Stimulated activated CD4-positive, alpha-beta T cell treated with anti-CD3 and anti-CD28 coated beads, TNF-alpha, amount 100 ng/mL, for 24 hours (primary cell): ENCODE measurements at places on chromosomes 16 and 17.
A peak's percentile ranks its signal among the peaks of the same experiment; 100 is the strongest.

GRCh38 chr17:38554430-38555350 is 51.1 kb downstream of the SRCIN1 start:
- no peak for DNase-seq

GRCh38 chr17:45091778-45092425 is 30.8 kb downstream of the NMT1 start:
- DNase-seq = no peak

DNA sequence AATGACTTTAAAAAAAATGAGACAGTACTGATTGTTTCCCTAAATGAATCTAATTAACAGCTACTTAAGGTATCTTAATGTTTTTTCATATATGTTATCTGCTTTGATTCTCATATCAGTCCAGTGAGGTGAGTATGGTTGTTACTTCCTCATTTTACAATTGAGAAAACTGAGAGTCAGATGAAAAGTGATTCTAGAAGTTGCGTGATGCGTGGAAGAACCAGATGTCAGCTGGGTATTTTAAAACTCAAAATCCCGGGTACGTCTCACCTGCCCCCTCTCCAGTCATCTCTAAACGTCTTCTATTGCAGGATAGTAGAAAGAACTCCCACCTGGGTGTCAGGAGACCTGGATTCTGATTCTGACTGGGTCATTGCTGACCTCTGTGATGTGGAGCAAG is 89.2 kb downstream of the MAP2K6 start:
- no peak for DNase-seq

DNA sequence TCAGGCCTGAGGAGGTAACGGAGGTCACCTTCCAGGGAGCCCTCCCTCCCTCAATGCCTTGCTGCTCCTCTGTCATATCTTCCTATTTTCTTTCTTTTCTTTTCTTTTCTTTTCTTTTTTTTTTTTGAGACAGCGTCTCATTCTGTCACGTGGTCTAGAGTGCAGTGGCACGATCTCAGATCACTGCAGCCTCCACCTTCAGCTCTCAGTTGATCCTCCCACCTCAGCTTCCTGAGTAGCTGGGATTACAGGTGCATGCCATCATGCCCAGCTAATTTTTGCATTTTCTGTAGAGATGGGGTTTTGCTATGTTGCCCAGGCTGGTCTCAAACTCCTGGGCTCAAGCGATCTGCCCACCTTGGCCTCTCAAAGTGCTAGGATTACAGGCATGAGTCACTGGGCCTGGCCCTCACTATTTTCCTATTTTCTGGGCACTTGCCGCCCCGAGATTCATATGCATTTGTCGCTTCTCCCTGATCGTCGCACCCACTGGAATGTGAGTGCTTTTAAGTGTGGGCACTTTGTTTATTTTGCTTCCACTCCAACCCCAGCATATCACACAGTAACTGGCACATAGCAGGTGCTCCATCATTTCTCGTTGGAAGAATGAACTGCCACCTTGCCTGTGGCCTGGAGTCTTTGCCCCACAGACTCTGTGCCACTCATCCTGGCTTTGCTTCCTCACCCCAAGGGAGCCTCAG is 31.7 kb downstream of the CPNE2 start:
- DNase-seq = no peak

GRCh38 chr17:12618557-12618956 is 47.1 kb upstream of the MYOCD start:
- DNase-seq = no peak

DNA sequence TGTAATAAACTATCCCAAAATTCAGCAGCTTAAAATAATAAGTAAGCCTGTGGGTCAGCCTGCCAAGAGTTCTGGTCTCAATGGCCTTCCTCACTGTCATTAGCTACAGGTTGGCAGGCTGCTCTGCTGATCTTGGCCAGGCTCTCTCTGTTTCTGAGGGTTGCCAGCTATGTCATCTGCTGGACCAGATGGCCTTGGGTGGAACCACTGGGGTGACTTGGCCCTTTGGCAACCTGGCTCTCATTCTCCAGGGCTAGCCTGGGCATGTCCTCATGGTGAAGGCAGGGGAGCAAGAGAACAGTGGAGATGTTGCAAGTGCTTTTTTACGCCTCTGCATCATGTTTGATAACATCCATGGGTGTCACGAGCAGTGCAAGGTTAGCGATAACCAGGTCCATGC is 13.9 kb downstream of the ITGAM start:
- no peak for DNase-seq

DNA sequence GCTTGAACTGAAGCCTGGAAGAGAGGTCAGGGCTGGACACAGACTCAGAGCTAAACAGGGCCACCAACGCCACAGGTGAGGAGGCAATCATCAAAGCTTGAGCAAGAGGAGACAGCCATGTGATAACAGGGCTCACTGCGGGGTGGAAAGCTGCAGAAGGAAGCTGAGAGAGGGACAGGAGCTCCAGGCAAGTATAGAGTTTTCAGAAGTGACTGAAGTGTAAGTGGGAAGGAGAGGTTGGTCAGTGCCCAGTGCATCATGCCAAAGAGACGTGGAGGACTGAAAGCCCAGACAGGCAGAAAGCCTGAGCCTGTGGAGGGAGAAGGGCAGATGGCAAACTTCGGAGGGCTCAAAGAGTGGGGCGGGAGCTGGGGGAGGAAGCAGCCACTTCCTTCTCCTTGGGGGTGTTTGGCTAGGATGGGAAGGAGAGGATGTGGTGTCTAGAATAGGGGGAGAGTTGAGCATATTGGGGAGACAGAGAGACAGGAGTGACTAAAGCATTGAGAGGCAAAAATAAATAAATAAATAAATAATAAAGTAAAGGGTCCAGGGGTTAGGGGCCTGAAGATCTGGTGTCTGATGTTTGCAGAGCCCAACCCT is 2.6 kb downstream of the KIFC3 start:
- DNase-seq = no peak

GRCh38 chr16:85850344-85850880 is 48.5 kb upstream of the IRF8 start:
- no peak for DNase-seq

- no peak for DNase-seq
Measured at GRCh38 chr17:82985428-82985805, 94.0 kb upstream of the METRNL start.

- peak; percentile 19 for DNase-seq
Measured at GRCh38 chr16:10738231-10739077, 5.2 kb upstream of the NUBP1 start.

GRCh38 chr17:56577190-56577842 is 16.2 kb upstream of the NOG start:
- DNase-seq = no peak

DNA sequence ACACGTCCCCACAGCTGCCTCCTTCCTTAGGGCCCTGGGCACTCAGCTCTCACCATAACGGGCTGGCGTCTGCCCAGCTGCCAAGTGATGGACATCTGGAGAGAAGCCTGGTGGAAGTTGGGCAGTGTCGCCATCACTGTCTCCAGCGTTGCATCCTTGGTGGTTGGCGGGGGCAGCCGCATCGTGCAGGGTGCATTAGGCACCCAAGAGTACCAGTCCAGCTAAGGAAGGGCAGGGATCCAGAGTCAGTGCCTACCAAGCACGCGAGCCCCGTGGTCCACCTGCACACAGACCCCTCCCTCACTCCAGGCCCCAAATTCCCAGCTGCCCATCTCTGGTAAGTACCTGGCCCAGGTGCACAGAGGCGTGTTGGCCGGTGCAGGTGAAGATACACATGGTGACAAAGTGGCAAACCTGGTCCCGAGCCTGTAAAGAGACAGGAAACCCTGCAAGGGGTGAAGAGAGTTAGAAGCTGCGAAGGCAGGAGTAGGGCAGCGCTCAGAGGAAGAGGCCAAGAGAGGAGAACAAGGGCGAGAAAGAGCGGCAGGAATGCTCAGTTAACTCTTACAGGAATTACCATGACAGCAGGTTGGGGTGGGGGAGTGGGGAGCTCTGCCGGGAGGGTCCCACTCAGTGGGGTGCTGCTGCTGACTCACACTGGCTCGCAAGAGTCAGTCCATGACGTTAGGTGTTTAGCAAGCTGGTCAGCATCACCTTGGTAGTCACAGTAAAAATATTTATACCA is 9.5 kb downstream of the ALOX15 start:
- DNase-seq = no peak

DNA sequence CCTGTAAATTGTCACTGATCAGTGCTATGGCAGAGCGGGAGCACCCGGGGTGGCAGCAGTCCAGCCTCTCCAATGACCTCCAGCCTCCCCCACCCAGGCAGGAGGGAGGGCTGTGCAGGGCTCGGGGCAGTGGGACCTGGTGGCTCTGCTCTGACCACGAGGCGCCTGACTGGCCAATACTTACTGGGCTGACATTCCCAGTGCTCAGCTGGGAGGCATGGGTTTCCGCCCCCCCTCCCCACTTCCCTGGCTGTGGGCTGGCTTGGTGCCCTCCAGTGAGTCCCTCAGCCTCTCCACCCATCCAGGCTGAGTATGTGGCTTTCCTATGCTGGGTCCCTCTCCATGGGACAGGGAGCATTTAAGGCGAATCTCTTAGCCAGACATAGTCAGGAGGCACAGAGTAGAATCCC is 2.7 kb downstream of the SOCS3 start:
- DNase-seq = no peak

DNA sequence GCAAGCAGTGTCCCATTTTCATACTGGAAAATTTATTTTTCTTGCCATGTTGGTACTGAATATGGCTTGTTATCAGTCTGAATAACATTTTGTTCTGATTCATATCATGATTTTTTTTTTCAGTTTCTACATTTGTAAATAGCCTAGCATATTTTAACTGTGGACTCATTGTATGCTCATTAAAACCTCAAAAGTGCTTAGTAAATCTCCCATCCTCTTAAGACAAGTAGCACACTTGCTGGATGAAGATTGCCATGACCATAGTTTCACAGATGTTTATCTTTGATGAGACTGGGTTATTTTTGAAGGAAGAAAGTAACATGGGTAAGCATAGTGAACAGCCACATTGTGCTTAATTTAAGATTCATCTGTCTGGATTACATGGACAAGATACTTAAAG is 878 bp downstream of the KRT10 start:
- no peak for DNase-seq

DNA sequence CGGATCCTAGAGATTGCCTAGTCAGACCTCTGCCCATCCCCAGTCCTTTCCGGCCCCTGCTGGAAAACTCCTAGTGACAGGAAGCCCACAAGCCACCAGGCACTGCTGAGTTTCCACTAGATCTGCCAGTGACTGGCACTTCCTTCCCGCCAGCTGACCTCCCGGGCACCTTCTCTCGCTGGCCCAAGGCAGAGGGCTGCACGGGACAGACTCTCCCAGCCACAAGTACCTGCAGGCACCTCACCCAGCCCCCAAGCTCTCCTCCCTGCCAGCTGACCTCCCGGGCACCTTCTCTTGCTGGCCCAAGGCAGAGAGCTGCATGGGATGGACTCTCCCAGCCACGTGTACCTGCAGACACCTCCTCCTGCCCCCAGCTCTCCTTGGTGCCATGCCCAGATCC is 66.3 kb upstream of the DOC2B start:
- DNase-seq = no peak

DNA sequence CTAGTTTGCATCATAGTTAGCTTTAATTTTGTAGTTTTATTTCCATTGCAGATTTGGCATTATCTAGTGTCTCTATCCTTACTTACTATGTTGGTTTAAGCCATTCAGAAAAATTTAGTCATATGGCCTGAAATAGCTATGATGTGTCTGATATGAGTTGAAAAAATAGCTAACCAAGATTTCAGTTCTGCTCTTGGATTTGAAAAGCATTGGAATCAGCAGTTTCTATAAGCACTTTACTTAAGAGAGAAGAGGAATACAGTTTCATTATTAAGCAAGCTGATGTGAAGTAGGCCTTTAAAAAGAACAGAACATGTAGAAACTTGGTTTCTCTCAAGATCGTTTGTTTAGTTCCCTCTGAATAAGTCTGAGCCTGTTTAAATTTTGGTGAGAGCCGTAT is 25.9 kb downstream of the LPCAT2 start:
- no peak for DNase-seq

- peak; percentile 49 for DNase-seq
Measured at GRCh38 chr16:67415872-67416793, at the start of gene ZDHHC1. Gene ZDHHC1, minus strand, starts transcription at chr16:67416477. Its CDS starts 8,702 bp downstream, at chr16:67407775.

GRCh38 chr16:75983741-75984381 is 257.6 kb upstream of the CPHXL start:
- DNase-seq = no peak

DNA sequence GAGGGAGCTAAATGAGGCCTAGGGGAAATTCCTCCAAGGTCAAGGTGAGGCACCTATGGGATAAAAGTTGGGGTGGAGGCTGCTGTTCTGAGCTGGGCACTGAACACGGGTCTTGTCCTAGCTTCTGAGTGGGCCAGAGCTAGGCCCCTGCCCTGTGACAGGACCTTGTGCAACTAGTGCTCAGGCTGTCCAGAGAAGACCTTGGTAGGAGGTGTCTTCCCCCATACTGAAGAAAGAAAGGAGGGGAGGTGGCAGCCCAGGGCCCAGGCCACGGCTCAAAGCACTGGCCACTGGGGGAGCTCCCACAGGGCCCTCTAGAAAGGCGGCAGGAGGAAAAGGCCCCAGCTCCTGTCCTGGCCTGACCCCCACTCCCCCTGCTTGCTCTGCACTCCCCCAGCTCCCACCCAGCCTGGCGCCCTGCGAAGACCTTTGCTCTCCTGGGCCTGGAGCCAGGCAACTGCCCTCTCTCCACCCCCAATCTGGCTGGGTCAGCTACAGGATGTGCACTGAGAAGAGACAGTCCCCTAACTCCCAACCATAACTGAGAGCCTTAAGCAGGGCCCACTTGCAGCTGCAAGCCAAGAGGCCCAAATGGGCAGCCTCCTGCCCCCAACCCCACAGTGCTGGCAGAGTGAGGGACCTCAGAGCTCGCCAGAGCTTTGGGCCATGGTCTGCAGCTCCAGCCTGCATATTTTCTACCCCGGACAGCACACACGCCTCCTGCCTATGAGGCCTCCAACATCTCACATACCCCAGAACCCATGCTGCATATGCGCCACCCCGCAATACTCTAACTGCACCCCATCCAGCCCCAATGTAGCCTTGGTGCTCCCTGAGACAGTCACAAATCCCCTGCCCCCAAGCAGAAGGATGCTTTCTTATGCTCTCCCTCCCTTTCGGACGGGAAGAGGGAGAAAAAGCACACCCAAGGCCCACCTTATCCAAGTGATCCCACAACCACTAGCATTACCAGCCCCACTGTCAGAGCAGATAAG is 15.3 kb downstream of the HSD11B2 start:
- no peak for DNase-seq

GRCh38 chr17:38613525-38613980 is 7.8 kb upstream of the SRCIN1 start:
- DNase-seq = no peak

- DNase-seq = peak; percentile 65
Measured at GRCh38 chr17:7021993-7022778, 664 bp upstream of the BCL6B start.

GRCh38 chr16:52411011-52411410 is 135.9 kb downstream of the TOX3 start:
- no peak for DNase-seq

GRCh38 chr16:14101415-14101814 is 30.3 kb downstream of the MRTFB start:
- DNase-seq = no peak
